ENCODE measurements at places on chromosomes 3 and 15.

- DNase-seq: no peak
These were observed 57.6 kb upstream of the MRPS22 start for GRCh38 chr3:139286241-139286640.

DNA sequence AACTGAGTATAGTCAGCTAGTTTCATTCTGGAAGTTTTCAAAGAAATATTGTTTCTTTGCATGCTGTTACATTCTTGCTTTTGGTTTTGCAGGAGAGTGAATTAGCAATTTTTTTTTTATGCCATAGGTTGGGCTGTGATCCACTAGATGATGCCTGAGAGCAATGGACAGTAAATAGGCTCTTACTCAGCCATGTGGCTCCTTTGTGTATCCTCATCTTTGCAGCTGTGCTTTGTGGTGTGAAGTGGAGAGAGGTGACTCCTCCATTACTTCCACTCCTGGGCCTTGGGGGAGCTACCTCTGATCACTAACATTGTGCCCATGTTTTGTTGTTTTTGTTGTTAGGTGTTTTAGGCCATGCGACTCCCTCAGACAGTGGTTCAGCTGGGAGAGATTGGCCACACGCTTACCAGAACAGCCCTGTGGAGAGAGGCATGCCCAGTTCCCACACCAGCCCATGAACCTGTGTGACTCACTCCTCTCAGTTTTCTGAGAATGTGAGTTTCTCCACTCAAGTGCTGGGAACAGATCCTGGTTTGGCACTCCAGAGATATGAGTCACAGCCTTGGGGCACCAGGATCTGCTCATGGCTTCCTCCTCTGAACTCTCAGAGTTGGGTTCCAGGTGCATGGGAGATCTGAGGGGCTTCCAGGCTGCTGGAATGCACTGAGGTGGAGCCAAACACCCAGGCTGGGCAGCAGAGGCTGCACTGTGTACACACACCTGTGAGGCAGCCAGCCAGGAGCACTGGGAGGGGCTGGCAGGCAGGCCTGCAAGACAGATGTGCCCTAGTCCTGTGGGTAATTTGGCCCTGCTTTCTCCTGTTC lies 785.3 kb downstream of the ROBO2 start:
- peak; percentile 55 for DNase-seq

- no peak for DNase-seq
These were observed 58.4 kb downstream of the NME9 start for GRCh38 chr3:138271189-138271794.

DNA sequence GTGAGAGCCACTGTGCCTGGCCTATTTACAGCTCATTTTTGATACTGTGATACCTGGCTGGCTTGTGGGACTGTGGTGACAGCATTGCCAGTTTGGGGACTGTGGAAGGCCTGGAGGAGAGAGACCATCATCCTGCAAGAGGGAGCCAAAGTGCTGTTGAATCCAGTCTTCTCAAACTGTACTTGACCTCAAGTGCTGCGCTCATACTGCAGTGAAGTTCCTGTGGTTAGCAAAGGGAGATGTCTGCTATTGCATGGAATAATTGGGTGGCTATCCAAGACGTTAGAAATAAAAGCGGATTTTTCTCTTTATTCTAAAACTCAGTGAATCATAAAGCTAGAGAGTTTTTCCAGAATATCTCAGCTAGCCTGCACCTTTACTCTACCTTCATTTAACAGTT lies 83.4 kb downstream of the CCK start:
- peak; percentile 67 for DNase-seq

GRCh38 chr3:126126811-126127431 lies 43.0 kb upstream of the SLC41A3 start:
- DNase-seq: no peak

DNA sequence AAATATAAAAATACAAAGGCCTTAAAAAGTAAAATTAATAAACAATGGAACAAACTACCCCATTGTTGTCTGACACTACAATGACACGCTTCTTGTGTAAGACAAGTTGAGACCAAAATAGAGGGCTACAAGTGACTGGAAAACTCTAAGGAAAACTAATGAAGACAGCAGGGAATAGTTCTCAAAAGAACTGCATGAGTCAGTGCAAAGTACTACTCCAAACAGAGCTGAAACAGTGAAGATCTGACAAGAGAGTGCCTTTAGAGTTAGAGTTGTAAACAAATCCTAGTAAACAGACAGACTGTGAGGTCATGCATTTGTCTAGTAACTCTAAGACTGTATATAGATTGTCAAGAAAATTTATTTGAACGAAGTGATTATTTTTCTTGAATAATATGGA lies 233.9 kb downstream of the BBX start:
- peak; percentile 6 for DNase-seq

GRCh38 chr3:112133626-112134334 lies 732 bp upstream of the GCSAM start:
- no peak for DNase-seq

DNA sequence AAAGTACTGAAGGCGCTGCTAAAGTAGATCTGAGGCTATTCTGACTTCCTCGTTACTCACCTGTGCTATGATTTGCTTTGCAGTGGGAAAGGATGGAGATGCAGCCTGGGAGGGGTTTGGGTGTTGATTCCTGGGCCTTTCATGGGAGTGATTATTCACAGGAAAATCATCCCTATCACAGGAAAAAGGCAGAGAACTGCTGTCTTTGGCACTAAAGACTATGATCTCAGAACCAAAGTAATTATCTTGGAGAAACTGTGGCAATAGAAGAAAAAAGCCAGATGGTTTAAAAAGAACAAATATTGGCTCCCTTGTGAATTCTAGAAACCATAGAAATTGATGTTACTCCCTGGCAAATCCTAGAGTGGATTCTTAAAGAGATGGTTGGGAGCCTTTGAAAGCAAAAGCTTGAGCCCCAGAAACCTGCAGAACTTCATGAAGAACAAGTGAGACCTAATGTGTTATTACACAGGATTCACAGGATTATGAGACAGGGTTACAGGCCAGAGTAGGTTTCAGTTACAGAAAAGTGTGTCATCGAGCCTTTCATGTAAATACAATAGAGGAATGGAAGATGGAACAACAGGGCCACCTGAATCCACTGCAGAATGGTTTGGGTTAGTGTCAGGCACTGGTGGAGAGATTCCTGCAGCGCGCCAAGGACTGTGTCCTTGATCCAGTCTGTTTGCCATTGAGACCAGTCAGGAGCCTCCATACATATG lies 85.7 kb downstream of the OXNAD1 start:
- DNase-seq: peak; percentile 72

DNA sequence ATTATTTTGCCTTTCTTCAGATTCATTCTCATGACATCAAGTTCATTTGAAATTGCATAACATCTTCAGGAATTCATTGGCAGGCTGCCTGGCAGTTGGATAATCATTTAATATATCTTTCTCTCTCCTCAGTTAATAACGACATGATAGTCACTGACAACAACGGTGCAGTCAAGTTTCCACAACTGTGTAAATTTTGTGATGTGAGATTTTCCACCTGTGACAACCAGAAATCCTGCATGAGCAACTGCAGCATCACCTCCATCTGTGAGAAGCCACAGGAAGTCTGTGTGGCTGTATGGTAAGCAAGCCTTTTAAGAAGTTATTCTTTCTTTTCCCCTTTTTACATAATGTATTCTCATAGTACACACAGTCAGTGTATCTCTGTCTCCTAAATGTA lies 38.2 kb downstream of the TGFBR2 start:
- peak; percentile 85 for DNase-seq

GRCh38 chr3:14145236-14145635 lies 20.4 kb downstream of the TMEM43 start:
- peak; percentile 42 for DNase-seq

- no peak for DNase-seq
These were observed 3.0 kb downstream of the FAM174B start for GRCh38 chr15:92652576-92652966.

DNA sequence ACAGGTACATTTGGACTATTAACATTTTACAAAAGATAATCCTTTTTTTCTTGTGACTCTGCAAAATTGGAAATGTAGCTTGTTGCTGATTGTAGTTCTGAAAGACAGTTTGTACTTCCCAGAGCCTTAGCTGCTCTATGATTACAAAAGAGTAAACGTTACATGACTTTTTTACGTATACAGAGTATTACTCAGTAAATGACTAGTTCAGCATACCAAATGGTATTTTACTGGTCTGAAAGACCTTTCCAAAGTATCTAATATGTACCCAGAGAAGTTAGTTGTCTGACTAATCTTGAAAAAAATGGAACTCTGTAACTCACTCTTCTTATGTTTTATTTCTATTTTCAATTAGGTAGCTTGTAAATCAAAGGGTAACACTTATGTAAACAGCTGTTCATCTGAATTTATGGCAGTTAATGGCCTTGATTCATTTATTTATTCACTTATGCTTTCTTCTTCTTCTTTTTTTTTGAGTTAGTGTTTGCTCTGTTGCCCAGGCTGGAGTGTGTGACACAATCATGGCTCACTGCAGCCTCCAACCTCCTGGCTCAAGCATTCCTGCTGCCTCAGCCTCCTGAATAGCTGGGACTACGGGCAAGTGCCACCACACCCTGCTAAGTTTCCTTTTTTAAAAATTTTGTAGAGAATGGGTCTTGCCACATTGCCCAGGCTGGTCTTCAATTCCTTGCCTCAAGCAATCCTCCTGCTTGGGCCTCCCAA lies 151.7 kb downstream of the C3orf38 start:
- DNase-seq: no peak

DNA sequence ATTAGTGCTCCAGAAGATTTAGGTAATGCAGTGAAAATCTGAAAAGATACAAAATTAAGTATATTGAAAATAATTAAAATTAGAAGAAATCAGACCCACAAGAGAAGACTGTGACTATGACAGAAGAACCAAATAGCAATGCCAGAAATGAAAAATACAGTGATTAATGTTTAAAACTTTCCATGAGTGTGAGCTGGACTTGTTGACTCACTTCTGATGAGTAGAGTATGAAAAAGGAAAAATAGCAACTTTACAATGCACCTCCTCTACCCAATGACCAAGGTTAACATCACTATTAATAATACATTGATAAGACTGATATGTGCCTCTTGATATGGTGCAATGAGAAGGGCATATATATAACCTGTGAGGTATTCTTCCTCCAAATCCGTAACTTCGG lies 39.3 kb upstream of the SLC22A13 start:
- peak; percentile 25 for DNase-seq

GRCh38 chr3:23682646-23683045 lies 123.1 kb upstream of the UBE2E1 start:
- no peak for DNase-seq

DNA sequence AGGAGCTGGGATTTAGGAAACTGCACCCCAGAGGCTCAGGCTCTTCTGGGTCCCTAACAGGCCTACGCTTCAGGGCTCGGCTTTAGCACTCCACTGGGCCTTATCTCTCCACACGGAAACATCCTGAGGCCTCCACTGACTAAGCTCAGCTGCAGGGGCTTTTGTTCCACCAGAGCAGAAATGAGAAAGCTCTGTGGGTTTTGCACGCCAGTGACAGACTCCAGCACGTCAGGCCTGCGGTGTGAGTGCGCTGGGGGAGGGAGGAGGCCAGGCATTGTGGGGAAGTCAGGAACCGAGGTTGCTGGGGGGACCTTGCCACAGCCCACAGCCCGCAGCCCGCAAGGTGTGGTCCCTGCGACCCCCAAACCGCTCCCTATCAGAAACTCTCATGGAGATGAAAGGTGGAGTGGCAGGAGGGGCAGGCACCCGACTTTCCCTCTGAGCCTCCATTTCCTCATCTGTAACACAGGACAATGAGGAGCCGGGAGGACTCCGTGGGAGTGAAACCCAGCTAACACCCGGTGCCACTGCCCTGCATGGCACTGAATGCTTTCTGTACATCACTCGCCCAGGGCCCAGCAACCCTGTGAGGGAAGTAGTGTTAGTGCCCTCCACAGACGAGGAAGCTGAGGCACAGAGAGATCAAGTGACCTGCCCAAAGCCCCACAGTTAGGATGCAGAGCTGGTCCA lies 106.5 kb downstream of the TPRA1 start:
- no peak for DNase-seq

GRCh38 chr3:197508461-197508860 lies 47.3 kb downstream of the BDH1 start:
- no peak for DNase-seq

DNA sequence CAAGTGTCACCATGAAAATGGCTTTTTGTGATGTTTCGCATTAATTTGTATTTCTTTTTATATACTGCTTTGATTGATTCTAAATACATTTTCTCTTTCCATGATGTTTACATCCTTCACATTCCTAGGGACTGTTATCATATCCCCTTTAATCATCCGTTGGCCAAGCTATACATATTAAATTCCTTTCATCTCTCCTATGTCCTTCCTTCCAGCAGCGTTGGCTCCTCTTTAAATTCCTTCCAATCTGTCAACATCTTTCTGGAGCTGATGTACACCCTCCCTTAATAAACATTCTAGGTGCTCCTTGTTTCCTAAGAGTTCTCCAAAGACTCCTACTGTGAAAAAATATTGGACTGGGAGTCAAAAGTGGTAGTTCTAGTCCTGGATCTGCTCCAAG lies 87.8 kb downstream of the IGF2BP2 start:
- DNase-seq: peak; percentile 65

DNA sequence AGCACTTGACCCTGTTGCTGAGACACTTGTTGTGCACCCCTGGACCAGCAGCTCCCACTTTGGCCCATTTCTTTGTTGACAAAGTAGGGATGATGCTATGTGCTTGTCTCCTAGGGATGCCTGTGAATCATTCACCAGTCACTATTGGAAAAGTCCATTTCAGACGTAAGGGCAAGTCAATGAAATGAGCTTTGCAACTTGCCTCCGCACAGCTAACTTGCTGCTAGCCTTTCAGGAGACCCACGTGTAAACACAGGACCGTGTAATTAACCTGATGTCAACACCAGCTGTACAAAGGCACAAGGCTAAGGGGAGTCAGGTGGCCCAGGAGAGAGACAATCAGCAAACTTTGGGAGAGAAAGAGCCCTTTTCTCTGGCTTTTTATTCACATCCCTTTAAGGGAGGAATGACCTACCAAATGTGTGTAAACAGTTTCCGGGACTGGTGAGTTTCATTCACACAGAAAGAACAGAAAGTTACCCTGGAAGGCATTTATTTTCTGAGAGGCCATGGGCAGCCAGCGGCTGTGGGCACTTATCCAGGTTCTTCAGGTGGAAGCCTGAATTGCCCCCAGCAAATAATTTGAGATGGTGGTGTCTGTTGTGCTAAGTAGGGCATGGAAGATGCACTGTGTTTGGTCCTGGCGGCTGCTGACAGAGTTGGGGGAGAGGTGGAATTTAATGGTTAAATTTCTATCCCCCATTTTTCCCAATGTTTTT lies 54.0 kb downstream of the TIPARP start:
- no peak for DNase-seq

GRCh38 chr3:147397155-147397874 lies 9.0 kb downstream of the ZIC4 start:
- DNase-seq: no peak

- DNase-seq: peak; percentile 38
These were observed 904.0 kb downstream of the TBL1XR1 start for GRCh38 chr3:176293276-176293675.

GRCh38 chr15:89978914-89979313 lies 22.2 kb upstream of the ZNF710 start:
- no peak for DNase-seq

DNA sequence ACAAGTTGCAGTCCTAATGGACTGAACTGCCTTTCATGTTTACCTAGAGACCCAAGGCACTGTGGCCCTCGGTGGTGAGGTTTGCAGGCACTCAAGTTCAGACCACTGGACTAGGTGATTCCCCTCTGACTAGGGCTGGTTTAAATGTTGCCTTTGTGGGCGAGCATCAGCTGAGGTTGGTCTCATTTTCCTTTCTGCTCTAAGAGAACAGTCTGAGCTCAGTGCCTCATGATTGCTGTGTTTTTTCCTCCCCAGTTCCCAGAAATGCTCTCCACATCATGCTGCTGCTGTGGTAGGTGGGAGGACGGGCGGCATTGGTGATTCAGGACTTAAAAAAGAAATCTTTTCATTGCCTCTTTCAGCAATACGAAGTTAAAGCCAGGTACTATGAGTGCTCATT lies 237.2 kb downstream of the MBNL1 start:
- DNase-seq: no peak

All from AG10803 (cell line).